ENCODE measurements at places on chromosomes 7 and 10.
A peak's percentile ranks its signal among the peaks of the same experiment; 100 is the strongest.

GRCh38 chr10:75538144-75538543 is 106.7 kb downstream of the LRMDA start:
- no peak for DNase-seq

- DNase-seq = no peak
Measured at GRCh38 chr7:73740771-73741170, 2.2 kb upstream of the ABHD11 start.

DNA sequence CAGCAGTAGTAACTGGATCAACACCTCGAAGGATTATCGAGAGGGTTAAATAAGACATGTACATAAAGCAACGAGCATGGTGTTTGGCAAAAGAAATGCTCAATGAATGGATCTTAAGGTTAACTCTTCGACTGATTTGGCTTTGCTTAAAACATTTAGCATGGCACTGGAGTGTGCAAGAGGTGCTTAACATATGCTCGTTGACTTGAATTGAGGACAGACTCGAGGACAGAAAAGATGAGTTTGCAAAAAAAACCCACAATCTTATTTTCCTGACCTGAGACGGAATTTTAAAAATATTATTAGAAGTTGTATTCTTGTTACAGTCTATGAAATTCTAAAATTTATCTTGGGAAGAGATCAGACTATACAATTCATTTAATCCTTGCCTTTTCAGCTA is 49.4 kb upstream of the ST8SIA6 start:
- no peak for DNase-seq

- DNase-seq = no peak
Measured at GRCh38 chr7:37372750-37373149, 75.9 kb downstream of the ELMO1 start.

- no peak for DNase-seq
Measured at GRCh38 chr7:41098846-41099245, 604.0 kb downstream of the INHBA start.

DNA sequence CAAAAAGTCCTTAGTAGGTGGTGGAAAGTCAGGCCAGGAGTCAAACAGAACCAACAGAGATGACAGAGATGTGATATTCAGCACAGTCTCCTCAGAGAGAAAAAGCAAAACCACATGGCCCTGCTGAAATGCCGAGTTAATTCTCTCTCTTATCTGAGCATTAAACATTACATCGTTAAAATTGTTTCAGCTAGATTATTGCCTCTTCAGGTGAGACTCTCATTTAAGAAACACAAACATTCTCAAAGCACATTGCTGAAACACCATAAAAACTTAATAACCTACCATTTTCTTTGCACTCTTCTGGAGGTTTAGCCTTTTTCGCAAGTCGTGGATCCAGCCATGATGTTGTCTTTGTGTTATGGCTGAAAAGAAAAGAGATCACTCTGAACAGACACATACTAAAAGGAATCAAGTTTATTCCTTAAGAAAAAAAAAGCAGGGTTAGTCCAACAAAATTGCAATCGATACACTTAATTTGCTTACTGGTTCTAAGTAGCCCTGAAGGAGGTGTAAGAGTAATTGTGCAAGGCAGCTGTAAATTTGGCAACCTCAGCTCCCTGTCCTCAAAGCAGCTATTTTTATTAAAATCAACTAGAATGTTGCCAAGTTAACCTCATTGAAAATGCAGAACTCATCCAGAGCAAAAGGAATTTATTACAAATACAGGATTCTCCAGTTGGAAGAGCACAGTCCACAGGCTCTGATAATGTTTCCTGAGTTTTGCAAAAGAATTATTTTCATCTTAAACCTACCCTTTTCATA is 691.1 kb downstream of the PHTF2 start:
- no peak for DNase-seq

GRCh38 chr7:129750091-129750490 is 138.6 kb downstream of the NRF1 start:
- DNase-seq = no peak

GRCh38 chr10:116138897-116139296 is 134.1 kb downstream of the GFRA1 start:
- no peak for DNase-seq

- DNase-seq = no peak
Measured at GRCh38 chr10:110364531-110364937, 59.8 kb upstream of the SMNDC1 start.

- DNase-seq = no peak
Measured at GRCh38 chr10:114678820-114679219, 20.7 kb upstream of the ABLIM1 start.

GRCh38 chr7:143345428-143345900 is 17.0 kb downstream of the FAM131B start:
- DNase-seq = no peak

GRCh38 chr7:92964141-92964540 is 127.8 kb upstream of the CDK6 start:
- no peak for DNase-seq

GRCh38 chr10:132905661-132906060 is 36.7 kb downstream of the CFAP46 start:
- DNase-seq = no peak

- DNase-seq = no peak
Measured at GRCh38 chr7:130134726-130135125, 64.4 kb downstream of the KLHDC10 start.

DNA sequence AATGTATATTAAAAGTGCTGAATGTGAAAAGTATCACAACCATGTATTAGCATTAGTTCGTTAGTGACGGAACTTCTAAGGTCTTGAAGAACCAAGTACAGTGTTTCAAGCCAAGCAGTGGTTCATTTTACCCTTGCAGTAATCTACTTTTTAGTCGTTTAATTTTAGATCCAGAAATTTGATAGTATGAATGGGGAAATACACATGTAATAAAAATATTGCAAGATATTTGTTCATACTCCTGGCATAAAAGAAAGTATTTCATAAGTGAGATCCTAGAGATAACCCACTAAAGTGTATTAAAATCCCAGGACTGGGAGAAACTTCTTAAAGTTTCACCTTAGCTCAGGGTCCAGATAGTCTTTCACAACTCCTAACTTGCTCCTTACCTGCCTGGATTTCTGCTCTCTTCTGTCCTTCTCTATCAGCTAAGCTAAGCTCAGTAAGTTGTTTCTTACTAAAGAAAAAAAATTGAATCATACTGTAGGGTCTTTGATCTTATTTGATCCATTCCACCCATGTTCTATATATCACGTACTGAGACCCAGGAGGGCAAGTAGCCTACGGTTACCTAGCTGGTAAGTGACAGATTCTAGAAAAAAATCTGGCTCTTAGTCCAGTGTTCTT is 1.5 kb downstream of the BCAP29 start:
- DNase-seq = no peak

GRCh38 chr7:12436896-12437535 is 33.4 kb upstream of the VWDE start:
- peak; percentile 40 for DNase-seq

DNA sequence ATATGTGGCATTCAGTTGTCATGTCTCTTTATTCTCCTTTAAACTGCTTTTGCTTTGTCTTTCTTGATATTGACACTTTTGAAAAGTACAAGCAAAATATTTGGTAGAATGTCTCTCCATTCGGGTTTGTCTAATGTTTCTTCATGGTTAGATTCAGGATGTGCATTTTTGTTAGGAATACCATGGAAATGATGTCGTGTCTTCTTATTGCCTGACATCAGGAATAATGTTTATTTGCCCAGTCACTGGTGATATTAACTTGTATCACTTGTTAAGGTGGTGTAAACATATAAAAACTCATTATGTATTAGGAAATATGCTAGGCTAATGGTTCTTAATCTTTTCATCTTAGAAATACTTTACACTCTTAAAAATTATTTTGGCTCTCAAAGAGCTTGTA is 43.4 kb downstream of the CDK1 start:
- DNase-seq = no peak

- DNase-seq = peak; percentile 59
Measured at GRCh38 chr10:35563261-35563891, 41.8 kb upstream of the GJD4 start.

DNA sequence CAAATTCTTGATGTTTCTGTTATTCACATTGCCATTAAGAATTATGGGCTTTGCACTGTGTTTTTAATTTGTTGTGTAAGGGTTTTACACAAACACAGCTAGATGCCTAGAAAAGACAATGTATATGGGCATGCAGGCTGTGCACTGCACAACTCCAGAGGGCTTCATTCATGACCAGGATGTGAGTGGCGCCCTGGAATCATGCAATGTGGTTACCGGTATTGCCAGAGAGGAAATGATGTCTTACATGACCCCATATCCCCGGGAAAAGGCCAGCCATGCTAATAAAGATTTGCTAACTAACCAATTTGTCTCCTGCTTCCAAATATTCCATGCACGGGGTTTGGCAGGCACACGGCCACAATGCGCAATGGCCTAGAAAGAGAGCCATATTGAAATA is 16.9 kb downstream of the KCNMA1 start:
- DNase-seq = no peak

DNA sequence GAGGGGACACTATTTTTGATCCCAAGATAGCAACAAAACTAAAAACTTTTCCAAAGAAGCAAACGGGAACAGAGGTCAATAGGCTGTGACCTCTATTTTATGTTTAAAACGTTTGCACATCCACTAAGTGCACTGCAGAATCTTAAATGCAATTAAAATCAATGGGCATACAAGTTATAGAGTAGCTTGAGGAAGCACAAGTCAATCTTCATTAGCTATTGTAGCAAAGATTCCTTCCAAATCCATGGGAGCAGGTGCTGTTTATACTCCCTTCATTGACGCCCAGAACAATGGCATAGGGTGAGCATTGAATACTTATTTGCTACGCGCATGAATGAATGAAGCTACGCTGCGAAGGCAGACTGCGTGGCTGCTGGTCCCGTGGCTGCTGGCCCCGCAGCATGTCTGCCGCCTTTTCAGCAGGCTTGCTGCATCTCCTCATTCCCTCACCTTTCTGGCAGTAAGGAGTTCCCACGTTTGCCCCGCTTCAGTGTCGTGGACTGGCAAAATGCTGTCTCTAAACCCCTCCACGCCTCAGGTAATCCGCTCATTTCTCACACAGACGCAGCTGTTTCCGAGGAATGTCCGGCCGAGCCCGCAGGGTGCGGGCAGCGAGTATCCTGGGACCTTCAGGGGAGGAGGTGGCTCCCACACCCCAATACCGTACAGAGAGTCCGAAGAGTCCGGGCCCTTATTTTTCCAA is 754 bp upstream of the PHYHIPL start:
- no peak for DNase-seq

DNA sequence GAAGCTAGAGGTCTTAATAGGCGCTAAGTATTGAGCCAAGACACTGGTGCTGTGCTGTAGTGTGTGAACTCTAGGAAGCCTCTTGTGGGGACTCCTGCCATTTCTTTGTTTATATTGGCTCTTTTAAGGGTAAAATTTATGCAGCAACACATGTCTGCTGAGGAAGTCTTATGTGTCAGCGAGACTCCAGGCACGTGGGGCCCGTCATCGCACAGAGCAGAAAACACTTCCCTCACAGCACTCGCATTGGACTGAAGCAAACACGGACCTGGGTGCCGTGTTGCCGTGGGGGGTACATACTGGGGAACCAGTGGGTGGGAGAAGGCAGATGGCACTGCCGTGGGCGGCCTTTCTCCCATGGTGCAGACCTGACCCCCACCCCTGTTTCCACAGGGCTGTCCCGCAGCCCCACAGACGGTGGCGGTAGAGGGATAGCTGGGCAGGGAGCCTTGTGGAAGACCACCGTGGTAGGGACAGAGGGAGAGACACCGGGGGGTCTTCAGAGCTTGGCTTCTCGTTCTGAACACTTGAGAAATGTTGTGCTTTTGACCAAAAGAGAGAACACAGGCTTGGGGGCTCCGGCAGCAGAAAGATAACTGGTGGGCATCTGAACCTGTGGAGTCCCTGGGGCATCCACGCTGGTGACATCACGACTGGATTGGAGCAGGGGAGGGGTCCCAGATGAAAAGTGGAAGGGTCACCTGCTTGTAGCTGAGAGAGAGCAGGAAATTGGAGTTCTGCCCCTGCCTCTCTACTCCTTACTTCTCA is 284.7 kb upstream of the SHH start:
- DNase-seq = no peak

DNA sequence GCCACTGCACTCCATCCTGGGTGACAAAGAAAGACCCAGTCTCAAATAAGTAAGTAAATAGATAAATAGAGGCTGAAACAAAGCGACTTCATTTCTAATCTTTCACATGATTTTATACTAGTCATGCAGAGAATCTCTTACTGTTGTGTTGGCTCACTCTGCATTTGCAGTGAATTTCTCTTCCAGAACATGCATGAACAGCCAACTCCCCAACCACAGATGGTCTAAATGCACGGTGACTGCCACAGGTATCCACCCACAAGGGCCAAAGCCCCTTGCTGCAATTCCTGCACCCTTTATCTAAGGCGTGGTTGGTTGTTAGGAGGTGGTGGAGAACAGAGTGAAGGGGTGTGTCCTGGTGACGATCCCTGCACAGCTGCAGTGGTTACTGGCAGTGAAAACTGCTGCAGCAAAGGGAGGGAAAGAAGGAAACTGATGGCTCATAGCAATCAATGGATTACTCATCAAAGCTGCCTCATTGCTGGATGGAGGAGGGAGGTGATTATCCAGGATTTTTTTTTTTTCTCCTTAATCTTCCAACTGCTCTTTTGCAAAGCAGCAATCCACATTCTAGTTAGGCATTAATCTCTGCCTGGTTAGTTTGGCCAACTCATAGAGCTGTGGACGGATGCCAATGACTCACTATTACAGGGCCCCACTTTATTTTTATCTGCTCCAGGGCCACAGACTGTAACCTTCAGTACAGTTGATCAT is 50.6 kb downstream of the PRTFDC1 start:
- DNase-seq = peak; percentile 54

DNA sequence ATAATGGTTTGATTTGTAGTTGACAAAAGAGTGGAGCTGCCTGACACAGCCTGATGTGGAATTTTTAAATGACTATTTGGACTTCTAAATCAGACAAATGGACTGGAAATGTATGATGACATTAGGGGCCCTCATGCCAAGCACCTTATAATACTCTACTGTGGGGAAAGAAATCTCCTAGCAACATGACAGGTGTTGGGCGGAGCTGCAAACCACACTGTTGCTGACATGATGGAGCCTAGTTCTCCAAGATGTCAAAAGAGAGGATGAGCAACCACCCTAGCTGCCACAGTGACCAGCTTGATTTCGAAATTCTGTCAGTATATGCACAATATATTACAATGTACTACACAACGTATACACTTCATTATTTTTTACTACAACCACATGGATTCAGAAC is 65.8 kb downstream of the RHOBTB1 start:
- no peak for DNase-seq
